ENCODE measurements at places on chromosomes 7 and 10.

DNA sequence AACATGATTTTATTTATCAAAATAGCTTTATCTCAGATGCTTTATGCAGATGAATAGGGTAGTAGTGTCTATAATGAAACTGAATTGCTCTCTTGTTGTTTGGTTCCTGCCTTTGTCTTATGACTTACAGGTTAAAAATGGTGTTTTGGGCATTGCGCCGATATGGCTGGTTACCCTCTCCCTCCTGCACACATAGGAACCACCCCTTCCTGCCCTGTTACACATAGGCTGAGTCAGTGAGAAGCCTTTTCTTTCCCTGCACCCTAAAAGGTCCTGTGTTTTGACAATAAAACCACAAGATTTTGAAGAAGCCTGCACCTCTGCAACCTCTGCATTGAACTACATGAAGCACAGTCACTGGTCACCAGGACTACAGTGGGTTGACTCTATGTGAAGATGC is 655.8 kb upstream of the ANKRD30A start:
- no peak overlapping the region for H3K27ac ChIP-seq
- no peak for DNase-seq
- H3K36me3 ChIP-seq: no peaks in the 10 kb centered on the region
- H3K4me3 ChIP-seq: no peak overlapping the region
- H3K27me3 ChIP-seq: no peaks in the 10 kb centered on the region

- DNase-seq: no peak
- peaks cover 2% of the 10 kb centered on the region for H3K4me1 ChIP-seq
- peaks cover 25% of the 10 kb centered on the region for H3K36me3 ChIP-seq
- H3K27ac ChIP-seq: no peak overlapping the region
- H3K27me3 ChIP-seq: no peaks in the 10 kb centered on the region
Observed at GRCh38 chr10:90917238-90917967, 3.5 kb downstream of the ANKRD1 start.

DNA sequence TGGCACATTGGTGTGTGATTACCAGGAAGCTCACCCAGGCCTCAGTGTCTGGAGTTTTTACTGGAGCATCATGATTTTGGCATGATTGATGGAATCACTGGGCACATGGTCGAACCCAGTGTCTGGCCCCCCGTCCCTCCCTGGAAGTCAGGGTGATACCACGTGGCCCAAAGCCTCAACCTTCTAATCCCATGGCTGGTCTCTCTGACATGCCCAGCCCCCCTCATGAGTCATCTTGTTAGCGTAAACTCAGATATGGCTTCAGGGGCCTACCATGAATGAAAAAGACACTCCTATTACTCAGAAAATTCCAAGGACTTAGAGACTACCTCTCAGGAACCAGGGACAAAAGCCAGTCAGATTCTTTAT is 109.3 kb downstream of the GRK5 start:
- no peak overlapping the region for H3K4me3 ChIP-seq
- H3K27me3 ChIP-seq: no peaks in the 10 kb centered on the region

DNA sequence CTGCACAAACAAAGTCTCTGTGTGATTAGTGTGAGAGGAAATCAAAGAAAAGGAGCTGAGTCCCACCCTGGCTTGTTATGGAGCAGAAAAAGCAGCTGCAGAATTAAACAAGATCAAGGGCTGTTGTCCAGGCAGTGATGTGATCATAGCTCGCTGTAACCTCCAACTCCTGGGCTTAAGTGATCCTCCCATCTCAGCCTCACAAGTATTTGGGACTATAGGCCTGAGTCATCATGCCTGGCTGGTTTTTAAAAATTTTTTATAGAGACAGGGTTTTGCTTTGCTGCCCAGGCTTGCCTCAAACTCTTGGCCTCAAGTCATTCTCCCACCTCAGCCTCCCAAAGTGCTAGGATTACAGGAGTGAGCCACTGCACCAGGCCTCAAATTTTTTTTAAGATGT is 88.9 kb downstream of the IPMK start:
- H3K4me1 ChIP-seq: no peaks in the 10 kb centered on the region
- no peak overlapping the region for H3K27ac ChIP-seq
- no peaks in the 10 kb centered on the region for H3K27me3 ChIP-seq
- H3K4me3 ChIP-seq: no peak overlapping the region
- H3K36me3 ChIP-seq: no peaks in the 10 kb centered on the region
- DNase-seq: no peak

- DNase-seq: peak; percentile 73
- H3K4me1 ChIP-seq: peaks cover 13% of the 10 kb centered on the region
- no peak overlapping the region for H3K4me3 ChIP-seq
- no peak overlapping the region for H3K27ac ChIP-seq
- H3K36me3 ChIP-seq: no peaks in the 10 kb centered on the region
Observed at GRCh38 chr10:104300736-104301292, 31.8 kb downstream of the GSTO2 start.

DNA sequence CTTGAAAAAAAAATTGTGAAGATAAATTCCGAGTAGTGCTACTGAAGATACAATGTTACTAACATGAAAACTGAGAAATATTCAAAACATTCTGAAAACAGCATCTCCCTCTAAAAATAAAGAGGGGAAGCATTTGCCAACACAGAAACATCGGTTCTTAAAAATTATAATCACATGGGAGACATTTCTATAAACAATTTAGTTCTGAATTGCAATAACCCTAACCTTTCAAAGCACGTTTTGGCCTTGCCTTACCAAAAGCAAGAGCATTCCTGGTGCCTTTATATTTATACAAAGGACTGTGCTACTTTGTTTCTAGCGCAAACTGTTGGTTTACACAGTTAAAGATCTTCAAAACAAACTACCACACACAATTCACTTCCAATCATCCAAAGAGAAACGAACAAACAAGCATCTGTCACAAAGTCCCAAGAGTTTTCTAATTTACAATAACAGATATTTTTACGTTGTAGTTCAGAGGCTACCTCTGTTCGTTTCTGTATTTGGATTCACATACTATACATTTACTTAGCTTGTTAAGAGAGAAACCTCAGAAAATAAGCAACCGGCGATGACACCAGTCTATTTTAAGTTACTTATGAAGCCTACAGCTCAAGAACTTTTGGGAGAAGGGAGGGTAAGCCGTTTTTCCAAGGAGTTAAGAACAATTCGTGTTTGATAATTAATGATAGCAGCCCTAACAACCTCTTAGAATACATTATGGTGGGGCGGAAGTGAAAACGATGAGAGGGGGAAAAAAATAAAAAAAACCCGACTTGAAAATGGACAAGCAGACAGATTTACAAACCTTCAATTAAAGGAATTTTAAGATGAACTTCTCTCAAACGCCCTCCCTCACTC is 1.3 kb downstream of the ABI1 start:
- H3K4me1 ChIP-seq: no peaks in the 10 kb centered on the region
- H3K27ac ChIP-seq: no peak overlapping the region
- H3K4me3 ChIP-seq: peak overlapping the region; percentile 90
- H3K27me3 ChIP-seq: no peaks in the 10 kb centered on the region
- DNase-seq: no peak

GRCh38 chr10:75924309-75924902 is 493.0 kb downstream of the LRMDA start:
- no peak for DNase-seq
- H3K36me3 ChIP-seq: no peaks in the 10 kb centered on the region
- H3K4me3 ChIP-seq: no peak overlapping the region

GRCh38 chr7:132275416-132276233 is 300.6 kb downstream of the PLXNA4 start:
- DNase-seq: no peak
- H3K36me3 ChIP-seq: no peaks in the 10 kb centered on the region
- no peaks in the 10 kb centered on the region for H3K27me3 ChIP-seq
- H3K27ac ChIP-seq: no peak overlapping the region

GRCh38 chr10:101065481-101066145 is 3.8 kb downstream of the KAZALD1 start:
- no peak overlapping the region for H3K4me3 ChIP-seq
- no peak overlapping the region for H3K27ac ChIP-seq
- no peak for DNase-seq
- no peaks in the 10 kb centered on the region for H3K36me3 ChIP-seq

DNA sequence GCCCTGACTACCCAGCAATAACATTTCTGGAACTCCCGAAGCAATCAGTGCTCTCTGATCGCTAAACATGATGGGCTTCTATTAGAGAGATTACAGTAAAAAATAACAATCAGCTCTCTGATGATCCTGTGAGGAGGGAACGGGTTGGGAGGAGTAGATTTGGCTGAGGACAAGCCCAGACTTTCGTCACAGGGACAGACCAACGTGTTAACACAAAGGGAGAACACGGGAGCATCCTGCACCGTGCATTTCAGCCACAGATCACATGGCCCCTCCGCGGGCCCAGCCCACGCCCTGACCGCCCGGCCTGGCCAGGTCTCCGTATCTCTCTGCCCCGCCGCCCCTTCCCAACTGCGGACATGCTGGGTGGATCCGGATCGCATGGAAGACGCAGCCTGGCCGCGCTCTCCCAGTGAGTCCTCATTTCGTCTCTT is 95.0 kb upstream of the AGBL3 start:
- peaks cover 9% of the 10 kb centered on the region for H3K36me3 ChIP-seq
- H3K4me1 ChIP-seq: peaks cover 35% of the 10 kb centered on the region
- peak overlapping the region; percentile 84 for H3K27ac ChIP-seq
- no peaks in the 10 kb centered on the region for H3K27me3 ChIP-seq

Data from trophoblast cell (in vitro differentiated cells and primary cell).